Mucosa of gallbladder (tissue), 1 donor: ENCODE measurements at places on chromosomes 5 and 9. TPM values are rescaled to one million over a fixed set of nuclear protein-coding genes. Genes with fewer than 3 reads are reported as not detected.

ZNG1F gene
- 5.6 TPM for total RNA-seq

S1PR3 gene
- total RNA-seq: 36.4 TPM

TLX3 gene
- not detected for total RNA-seq

ABHD17B gene
- total RNA-seq: 18.3 TPM

GRCh38 chr5:179769271-179769670 lies 24.5 kb upstream of the LTC4S start:
- no peak for DNase-seq

- DNase-seq: no peak
Observed at GRCh38 chr5:37940931-37941623, 101.2 kb upstream of the GDNF start.

- DNase-seq: no peak
Observed at GRCh38 chr5:175683231-175683630, 25.4 kb downstream of the HRH2 start.

DNA sequence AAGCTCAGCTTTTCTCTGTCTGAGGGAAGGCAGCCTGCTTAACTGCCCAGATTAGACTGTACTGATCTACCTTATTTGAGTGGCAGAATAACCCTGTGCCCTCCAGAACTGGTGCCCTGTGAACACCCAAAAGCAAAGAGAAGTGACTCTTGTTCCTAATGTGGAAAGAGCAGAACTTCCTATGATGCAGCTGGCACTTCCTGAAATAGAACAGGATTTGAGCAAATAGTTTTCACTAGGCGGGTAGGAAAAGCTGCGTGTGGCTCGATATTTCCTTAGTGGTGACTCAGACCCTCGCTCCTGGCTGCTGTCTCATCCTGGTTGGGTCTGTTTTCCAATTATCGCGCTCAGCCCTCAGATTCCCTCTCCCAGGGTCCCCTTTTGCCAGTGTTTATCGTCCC lies 89.9 kb downstream of the SH3TC2 start:
- peak; percentile 33 for DNase-seq

DNA sequence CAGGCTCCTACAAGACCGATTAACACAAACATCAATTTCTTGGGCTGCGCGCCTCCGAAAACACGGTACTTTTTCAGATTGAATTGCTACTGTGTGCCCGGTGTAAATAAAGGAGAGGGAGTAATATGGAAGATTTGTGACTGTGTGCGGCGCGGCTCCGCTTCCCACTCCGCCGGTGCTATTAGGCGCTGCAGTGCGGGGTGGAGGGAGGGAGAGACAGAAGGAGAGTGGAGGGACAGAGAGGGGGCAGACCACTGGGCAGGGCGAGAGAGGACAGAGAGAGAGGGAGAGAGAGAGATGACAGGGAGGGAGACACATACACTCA lies 24.7 kb upstream of the RNU6ATAC start:
- no peak for DNase-seq

- DNase-seq: peak; percentile 30
Observed at GRCh38 chr9:34332076-34332964, 3.0 kb downstream of the NUDT2 start.

- no peak for DNase-seq
Observed at GRCh38 chr5:149002761-149003689, 59.8 kb downstream of the SH3TC2 start.
